ENCODE measurements at places on chromosomes 4 and X.

- DNase-seq, result peak; percentile 67
Measured at GRCh38 chrX:3428792-3429191, 82.3 kb upstream of the MXRA5 start.

DNA sequence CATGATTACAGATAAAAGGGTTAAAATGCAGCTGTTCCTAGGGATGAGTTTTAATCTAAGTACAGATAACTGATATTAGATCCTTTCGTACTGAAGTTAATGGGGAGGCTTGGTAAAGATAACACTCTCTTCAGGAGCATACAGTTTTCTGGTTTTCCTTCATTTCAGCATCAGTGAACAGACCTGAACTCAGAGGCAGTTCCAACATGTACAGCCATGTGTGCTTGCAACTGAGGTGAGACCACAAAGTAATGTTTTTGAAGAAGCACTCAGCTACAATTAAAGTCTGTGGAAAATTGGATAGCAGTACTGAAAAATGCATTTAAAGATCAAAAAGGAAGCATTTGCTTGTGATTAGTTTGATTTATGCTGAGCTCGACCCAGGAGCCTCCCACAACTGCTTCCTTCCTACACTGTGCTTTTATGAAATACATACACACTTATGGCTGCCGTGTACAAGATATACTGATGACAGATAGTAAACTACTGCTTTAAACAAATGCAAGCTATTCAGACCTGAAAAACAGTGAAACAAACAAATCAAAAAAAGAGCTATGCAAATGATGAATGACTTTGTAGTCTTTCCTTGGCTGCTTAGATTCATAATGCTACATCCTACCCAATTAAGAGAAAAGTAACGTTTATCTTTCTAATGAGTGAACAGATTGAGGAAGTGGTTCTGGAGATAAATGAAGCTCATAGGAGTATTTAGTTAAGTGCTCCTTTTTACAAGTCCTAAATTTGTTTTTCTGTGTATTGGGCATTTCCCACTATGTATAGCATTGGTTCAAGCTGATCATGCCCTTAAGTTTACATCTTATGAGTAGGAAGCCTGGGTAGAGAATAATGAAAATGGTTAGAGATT, 68.4 kb downstream of the PDLIM5 start:
- DNase-seq, result no peak

GRCh38 chr4:151624626-151625565, 135.9 kb downstream of the GATB start:
- DNase-seq, result no peak

DNA sequence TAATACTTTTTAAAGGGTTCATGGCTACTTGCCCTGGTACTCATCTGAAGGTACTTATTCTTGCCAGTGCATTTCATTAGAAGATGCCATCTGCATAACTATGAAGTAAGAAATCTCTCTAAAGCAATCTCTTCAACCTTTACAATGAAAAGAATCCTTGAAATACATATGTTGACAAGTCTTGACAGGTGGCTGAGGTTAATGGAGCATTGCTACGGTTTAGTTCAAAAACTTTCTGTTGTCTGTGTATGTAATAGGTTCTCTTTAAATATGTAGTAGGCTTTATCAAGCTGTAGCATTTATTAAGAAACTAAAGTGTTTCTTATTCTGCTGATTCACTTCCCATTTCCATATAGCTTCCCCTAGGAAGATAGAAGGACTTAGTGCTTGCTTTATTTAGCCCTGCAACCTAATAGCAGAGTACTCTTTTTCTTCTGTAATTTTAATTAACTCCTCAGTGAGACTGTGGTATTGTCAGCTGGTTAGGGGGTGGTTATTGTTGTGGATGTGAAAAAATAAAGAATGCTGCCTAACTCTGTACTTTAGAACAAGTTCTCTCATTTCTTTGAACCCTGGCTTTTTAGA, 39.3 kb downstream of the SLAIN2 start:
- no peak for DNase-seq

GRCh38 chr4:16123356-16124084, 39.7 kb upstream of the PROM1 start:
- DNase-seq, result no peak

DNA sequence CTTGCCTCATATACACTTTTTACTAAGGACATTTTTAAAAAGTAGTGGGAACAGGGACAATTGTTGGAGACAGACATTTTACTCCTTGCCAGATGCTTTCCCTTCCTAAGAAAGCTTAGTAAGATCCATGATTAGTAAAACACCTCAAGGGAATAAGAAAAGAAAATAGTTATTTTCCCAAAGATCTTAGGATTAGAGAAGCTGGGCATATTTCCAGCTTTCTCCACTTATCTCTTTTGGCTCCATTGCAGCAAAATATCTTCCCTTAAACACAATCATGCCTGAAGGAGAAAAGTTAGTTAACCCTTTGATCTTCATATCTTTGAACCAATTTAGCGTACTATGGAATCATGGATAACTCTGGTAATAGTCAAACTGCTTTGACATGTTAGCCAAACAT, 257.9 kb downstream of the PCDH18 start:
- peak; percentile 52 for DNase-seq

- no peak for DNase-seq
Measured at GRCh38 chrX:131217989-131218388, 71.1 kb downstream of the IGSF1 start.
